GOT3 (cell line): ENCODE measurements at places on chromosomes 12 and 14.

DNA sequence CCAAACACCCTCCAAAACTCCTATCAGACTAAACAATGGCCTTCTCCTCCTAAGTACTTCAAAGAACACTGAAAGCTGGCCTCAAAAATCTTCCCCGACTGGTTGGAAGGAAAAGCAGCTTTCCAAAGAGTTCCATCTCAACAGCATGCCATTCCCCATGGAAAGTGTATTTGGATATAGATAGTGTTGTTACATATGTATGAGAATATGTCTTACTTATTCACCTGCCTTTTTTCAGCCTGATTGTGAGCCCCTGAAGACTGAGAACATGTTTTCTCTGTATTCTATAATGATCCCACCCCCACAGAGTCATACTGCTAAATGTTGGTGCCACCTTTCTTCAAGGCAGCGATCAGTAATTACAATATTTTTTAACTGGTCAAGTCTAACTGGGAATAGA, 185.4 kb upstream of the G2E3 start:
- DNase-seq, result no peak

- no peak for DNase-seq
Measured at GRCh38 chr12:71551529-71551928, 111.9 kb downstream of the LGR5 start.

DNA sequence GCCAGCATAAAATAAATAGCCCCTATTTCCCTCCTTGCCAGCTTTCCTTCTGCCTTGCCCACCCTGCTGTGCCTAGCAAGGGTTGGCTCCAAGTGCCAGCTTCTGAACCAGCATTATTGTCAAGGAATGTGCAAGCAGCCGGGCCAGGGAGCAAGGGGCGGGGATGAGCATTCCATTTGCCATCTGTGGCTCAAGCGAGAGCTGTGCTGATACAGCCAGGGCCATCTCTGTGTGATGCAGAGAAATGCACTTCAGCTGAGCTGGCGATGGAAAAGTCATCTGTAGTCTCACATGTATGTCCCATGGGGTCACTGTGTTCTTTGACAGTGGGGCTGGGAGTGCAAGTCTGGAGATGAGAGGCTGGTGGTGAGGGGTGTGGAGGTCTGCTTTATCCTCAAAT, 137.3 kb downstream of the SUDS3 start:
- DNase-seq, result no peak

- no peak for DNase-seq
Measured at GRCh38 chr12:80861641-80862378, 75.9 kb downstream of the LIN7A start.

GRCh38 chr12:93237235-93237915, 140.3 kb upstream of the NUDT4 start:
- no peak for DNase-seq
